NCI-H1694 treated with DMSO at 0.1 percent for 48 hours (cell line): ENCODE measurements at places on chromosomes 5 and 9.

DNA sequence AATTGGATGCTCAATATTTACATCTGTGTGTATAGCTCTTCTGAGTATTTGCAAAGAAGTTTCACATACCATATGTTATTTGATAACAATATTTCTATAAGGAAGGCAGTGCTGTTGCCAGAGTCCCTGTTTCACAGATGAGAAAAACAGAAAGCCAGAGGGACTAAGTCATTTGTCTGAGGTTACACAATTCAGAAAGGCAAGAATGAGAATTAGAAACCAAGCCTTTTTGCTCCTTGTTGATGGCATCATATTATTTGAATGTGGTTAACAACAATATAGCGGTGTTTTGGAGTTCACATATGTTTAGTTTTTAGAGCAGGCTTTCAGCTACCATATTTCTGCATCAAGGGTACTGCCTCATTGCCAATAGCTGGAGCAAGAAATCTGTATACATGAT is 110.9 kb upstream of the PRLR start:
- DNase-seq, result no peak

DNA sequence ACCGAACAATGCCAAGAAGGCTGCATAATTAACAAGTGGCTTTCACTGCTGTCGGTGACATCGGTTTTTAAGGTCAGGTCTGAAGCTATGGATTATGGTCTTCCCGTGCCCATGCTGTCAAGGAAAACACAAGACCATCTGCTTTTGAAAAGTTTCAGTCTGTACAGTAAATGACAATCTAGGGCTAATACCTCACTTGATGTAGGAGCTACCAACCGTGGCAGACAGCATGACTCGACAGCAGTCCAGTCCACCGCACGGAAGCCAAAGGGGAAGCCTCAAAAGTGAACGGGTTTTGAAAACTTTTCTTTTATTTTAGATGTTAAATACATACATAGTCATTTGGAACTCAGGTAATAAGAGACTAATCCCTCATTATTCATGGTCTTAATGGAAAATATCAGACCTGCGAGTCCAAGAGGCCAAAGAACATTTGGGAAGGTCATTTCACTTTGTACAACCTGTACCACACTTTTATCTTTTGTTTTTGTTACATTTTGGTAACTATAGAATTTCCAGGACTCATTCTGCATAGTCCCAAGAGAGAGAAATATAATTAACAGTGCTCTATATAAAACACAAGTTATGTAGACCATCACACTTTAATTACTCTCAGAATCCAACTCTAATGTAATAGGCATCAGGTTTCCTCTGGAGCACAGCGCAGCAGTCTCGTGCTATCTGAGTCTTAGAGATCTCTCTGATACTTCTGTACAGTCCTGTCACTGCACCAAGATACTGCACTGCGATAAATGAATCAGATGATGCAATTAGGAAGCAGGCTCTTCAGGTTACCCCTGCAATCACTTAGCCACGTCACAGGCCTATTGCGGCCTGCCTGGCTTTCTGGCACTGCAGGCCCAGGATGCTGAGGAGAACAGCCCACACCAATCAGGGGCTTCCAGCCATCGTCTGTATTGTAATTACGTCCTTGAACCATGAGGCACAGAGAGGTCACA is 184.9 kb downstream of the FANCC start:
- DNase-seq, result no peak

DNA sequence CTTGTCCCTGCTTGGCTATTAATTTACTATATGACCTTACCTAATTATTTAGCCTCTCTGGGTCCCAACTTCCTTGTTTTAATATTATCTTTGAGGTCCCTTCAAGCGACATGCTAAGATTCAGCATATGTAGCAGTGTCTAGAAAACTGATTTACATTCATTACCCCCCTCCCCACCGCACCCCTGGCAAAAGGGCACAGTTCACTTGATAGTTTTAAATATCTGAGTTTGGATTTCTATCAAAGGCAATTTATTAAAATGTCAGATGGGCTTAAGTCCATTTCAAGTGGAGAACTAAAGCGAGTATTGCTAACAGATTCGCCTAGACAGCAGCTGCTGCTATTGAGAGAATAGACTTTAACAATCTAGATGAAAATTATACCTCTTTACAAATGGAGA is 3.9 kb downstream of the CEMIP2 start:
- DNase-seq, result no peak

GRCh38 chr5:177389241-177390169 is 5.3 kb downstream of the SLC34A1 start:
- no peak for DNase-seq

- peak; percentile 9 for DNase-seq
Measured at GRCh38 chr9:134403682-134404301, 77.5 kb downstream of the RXRA start.

- no peak for DNase-seq
Measured at GRCh38 chr5:168658394-168658793, 79.2 kb upstream of the PANK3 start.

DNA sequence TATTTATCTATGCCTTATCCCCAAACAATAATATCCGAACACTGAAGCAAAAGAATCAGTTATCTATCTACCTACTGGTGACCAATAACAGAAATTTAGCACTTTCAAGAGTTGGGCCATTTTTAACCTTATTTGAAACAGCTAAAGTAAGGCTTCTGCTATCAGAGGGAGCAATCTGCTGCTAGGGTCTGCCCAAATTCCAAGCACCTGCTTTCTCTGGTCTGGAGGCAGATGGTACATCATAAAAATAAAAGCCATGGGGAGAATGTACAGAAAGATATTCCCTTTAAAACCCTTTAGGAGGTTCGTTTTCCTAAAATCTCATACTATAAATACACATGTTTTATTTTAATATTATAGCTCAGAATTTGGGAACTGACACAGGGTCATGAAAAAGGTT is 37.7 kb upstream of the ARSB start:
- peak; percentile 31 for DNase-seq
